ENCODE measurements at places on chromosomes 12 and 14.

DNA sequence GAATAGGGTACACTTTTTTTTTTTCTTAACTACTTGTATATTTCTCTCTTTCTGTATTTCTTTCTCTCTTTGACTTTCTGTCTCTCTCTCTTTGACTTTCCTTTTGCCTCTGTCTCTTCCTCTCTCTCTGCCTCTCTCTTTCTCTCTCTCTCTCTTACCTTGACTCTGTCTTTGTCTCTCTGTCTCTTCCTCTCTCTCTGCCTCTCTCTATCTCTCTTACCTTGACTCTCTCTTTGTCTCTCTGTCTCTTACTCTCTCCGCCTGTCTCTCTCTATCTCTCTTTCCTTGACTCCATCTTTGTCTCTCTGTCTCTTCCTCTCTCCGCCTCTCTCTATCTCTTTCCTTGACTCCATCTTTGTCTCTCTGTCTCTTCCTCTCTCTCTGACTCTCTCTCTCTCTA is 62.4 kb upstream of the PRMT8 start:
- no peak for DNase-seq

DNA sequence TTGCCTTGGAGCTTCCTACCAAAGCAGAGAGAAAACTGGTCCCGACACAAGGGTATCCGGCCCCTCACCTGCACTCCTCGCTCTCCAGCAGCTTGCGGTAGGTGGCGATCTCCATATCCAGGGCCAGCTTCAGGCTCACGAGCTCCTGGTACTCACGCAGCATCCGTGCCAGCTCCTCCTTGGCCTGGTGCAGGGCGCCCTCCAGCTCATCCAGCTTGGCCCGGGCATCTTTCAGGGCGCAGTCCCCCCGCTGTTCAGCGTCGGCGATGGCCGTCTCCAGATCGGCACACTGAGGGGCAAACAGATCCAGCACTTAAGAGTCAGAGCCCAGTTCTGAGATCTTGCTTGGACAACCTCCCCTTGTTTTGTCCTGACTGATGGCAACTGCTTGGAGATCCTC is 13.7 kb downstream of the KRT72 start:
- no peak for DNase-seq

- DNase-seq, result no peak
These were observed 322.9 kb downstream of the ADGRD1 start for GRCh38 chr12:131276501-131277185.

DNA sequence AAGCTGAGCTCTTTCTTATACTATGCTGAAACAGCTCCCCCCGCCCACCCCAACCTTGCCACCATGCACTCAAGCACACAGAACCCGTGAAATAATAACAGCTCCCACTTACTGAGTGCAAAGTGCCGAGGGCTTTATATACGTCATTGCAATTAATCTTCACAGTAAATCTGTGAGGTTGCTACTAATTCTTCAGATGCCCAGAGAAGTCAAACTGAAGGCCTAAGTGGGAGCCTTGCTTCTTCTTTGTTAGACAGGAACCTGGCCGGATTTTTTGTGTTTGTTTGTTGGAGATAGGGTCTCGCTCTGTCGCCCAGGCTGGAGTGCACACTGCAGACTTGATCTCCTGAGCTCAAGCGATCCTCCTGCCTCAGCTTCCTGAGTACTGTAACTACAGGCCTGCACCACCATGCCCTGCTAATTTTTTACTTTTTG is 34.0 kb downstream of the VCPKMT start:
- DNase-seq, result no peak

DNA sequence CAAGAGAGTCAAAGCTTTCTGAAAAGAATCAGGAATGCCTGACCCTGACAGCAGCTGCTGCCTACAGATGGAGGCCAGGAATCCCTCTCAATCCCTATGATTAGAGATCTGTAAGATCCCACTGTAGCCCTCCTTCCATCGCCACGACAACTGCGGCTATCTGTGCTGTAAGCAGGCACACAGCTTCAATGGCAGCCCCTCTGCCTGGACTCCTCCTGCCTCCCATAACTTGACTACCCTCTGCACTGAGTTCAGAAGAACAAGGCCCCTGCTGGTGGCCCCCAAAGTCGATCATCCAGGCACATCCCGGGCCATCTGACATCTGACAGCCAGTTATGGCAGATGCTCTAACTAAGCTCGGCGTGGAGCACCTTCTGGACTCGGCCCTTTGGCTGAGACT is 2.9 kb downstream of the CLMN start:
- DNase-seq, result no peak

GRCh38 chr14:22487941-22488340 is 101.1 kb downstream of the DAD1 start:
- DNase-seq, result no peak

GRCh38 chr14:26394150-26394810 is 203.6 kb downstream of the NOVA1 start:
- no peak for DNase-seq

DNA sequence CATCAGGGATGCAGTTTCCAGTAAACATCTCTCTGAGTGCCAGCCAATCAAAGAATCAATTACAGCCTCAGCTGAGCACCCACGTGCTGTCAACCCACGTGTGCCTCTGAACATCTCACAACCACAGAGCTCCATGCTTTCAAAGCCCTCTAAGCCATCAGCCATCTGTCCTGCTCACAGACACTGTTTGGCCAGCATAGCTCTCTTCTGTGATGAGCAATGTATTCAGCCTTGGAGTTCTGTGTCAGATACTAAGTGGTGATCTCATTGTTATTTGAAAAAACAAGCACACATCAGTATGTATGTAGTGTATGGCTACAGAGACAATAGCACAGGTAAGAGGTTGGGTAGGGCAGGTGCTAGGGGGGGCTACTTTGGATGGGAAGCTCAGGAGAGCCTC is 94.3 kb downstream of the RGS6 start:
- no peak for DNase-seq

DNA sequence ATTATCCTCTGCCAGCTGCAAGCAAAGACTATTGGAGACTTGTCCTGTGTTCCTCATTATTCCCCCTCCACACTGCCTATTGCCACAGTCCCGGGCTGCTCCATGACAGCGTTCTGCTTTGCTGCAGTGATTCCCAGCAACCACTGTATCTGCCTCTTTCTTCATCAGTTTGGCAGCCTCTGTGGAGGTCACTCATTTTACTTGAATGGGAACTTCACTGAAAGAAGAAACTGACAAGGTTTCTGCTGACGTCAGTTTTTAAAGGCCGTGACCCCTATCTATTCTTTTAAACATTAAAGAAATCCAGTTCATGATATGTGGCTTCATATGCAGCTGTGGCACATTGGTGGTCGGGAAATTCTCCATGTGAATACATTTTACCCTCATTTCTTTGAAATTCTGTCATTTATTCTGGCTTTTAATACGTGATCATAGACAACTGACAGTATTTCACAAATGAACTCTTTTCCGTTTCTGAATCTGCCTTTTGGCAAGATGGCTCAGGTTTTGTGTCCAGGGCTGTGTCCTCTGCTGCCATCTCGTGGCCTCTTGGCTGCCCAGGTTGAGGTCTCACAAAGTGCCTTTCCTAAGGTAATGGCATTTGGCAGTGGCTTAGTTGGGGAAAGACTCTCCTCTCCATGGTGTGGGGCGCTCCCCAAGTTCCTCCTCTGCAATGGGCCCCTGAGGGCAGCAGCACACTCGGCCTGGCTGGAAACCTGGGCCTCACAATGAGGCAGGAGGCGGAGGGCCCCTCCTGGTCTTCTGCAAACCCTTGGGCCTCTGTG is 5.8 kb downstream of the TMEM253 start:
- peak; percentile 54 for DNase-seq

DNA sequence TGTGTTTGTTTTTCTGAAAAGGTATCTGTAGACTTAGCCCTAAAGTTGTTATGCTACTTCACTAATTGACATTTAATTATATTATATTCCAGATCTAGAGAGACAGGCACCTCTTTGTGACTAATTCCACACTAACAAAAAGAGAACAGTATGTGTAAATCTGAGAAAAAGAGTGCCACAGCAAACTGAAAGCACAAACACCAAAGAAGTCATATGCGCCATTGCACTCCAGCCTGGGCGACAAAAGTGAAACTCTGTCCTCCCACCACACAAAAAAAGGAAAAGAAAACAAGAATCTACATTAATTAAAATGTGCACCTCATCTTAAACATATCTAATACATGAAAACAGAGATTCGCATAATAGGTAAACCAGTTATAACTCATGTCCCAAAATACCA is 4.4 kb upstream of the CSRNP2 start:
- DNase-seq, result no peak

GRCh38 chr12:19186722-19187661 is 57.5 kb downstream of the PLEKHA5 start:
- no peak for DNase-seq

DNA sequence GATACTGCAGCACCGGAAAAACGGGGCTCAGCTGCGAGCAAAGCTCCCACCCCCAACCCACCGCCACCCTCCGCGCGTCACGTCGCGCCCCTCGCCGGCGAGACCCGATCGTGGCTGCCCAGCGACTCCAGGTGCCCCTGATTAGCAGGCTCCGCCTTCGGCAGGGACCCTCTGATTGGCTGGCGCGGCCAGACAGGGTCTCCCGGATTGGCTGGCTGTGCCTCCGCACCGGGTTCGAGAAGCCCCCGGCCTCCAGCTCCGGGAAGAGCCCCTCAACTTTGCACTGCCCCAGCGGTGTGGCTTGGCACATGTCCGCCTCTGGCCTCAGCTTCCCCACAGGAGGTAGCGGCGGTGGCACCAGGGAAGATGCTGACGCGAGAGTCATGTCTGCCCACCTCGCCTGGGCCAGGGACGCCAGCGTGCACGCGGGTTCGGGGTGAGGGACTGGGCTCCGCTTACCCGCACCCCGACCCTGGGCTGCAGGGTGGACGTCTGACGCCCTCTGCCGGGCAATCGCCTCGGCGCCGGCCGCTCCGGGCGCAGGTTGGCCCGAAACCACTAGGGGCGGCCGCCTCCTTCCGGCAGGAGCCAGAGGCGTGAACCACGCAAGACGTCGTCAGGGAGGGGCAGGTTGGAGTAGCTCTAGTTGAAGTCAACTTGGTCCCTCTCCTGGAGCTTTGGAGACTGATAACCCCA is 498 bp upstream of the RHOF start:
- DNase-seq, result peak; percentile 91

DNA sequence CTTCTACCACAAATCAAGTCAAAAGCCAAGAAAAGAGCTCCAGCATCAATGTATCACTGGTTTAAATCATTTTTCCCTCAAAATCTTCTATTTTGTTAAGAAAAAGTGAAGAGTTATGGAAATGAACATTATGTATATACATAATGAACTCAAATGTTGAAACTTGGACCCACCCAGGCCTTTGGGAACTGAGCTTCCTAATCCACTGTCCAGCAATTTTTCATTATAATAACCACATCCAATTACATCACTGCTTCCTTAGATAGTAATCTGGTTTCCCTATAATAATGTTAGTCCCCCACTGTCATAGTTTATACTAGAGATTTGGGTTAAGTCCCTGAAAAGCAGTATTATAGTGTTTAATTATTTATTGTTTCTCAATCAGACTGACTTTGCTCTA is 170.9 kb downstream of the PIK3C2G start:
- no peak for DNase-seq

GRCh38 chr12:72836194-72836593 is 564.0 kb downstream of the TRHDE start:
- no peak for DNase-seq

- DNase-seq, result peak; percentile 79
These were observed 11.2 kb upstream of the FKBP11 start for GRCh38 chr12:48936379-48936979.

DNA sequence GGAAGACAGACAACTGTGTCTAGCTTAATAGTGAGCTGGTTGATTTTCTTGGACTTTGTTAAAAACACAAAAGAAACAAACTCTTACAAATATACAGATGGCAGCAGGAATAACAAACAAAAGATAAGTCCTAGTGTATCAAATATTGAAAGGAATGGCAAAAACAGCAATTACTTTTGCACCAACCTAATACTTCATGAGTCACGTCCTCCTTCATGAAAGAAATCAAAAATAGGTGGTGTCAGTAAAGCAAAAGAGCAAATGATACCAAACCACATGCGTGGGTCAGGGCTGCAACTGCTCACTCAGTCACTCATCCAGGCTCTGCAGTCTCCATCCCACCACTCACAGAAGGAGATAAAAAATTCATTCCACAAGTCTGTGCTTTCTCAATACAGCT is 11.8 kb downstream of the ATG14 start:
- DNase-seq, result no peak

DNA sequence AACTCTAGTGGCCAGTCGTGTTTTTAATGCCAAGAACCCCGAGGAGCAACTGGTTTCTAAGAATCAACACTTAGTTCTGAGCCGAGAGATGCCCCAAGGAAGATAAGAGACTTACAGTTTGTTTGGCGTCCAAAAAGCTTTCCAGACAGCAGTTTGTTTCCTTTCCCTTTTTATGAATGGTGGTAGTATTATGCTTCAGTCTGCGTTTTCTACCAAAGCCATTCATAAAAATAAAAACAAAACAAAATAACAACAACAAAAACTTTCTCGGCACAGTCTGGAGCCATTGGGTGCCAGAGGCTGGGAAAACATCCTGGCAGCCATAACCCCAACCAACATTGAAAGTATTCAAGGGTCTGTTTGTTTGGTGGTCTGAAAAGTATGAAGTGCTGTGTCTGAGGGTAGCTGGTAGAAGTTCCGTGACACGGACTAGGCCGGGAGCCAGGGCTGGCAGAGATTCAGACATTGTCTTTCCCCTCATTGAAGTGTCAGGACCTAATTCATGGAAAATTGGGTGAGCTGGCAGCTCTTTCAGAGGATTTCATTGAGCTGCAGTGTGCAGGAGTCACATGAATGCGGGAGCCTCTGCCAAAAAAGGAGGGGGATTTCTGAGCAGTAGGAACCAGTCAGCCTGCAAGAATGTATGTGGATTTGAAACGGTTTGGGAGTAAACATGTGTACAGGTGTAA is 124.2 kb downstream of the HMGA2 start:
- DNase-seq, result no peak

- no peak for DNase-seq
These were observed 192.6 kb downstream of the TTC6 start for GRCh38 chr14:37787879-37788494.

- peak; percentile 64 for DNase-seq
These were observed at the start of gene DYRK2 for GRCh38 chr12:67648521-67649260. TSS of gene DYRK2 (plus strand) at chr12:67648745. CDS start at chr12:67649134, 389 bp downstream.

GRCh38 chr12:13961971-13962370 is 19.4 kb downstream of the GRIN2B start:
- DNase-seq, result no peak

DNA sequence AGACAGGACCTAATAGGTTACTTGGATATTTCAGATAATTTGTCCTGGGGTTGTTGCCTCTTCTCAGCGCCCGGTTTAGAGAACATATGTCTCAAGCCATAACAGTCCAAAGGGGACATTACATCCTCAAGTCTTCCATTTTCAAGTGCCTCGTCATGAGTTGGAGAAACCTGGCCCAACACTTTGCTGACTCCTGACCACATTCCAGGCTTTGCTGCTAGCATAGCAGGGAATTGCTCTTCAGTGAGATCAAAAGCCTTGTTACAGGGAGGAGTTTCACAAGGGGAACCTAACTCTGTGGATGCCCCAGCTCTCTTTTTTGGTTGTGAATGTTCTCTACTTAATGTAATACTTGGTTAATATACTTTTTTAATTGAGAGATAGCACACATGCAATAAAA is 8.2 kb upstream of the MMP19 start:
- no peak for DNase-seq

GRCh38 chr12:53987787-53988230 is 2.9 kb downstream of the HOXC10 start:
- no peak for DNase-seq

Data from stimulated activated CD8-positive, alpha-beta memory T cell treated with anti-CD3 and anti-CD28 coated beads, Interleukin-7, amount 100 ng/mL, for 1 hour (primary cell).